ENCODE measurements at places on chromosomes 3 and 15.
A peak's percentile ranks its signal among the peaks of the same experiment; 100 is the strongest.

- DNase-seq = no peak
These were observed 231.7 kb upstream of the ARRDC4 start for GRCh38 chr15:97728791-97729190.

DNA sequence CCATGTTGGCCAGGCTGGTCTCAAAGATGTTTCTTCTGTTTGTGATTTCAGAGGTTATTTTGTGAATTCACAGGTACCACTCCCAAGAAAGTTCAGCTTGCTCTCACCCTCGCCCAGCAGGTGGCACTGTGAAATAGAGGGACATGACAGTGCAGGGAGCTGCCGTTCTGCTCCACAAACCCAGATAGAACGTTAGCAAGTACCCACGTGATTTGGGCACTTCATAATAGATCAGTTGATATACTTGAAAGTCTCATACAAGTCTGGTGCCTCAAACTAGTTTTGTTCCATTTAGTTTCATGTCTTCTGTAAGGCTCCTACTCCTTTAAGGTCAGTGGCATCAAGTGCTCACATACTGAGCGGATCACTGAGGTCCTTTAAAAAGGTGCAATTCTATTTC, 45.5 kb downstream of the FILIP1L start:
- peak; percentile 87 for DNase-seq

GRCh38 chr3:161644891-161645635, 148.5 kb downstream of the OTOL1 start:
- no peak for DNase-seq

DNA sequence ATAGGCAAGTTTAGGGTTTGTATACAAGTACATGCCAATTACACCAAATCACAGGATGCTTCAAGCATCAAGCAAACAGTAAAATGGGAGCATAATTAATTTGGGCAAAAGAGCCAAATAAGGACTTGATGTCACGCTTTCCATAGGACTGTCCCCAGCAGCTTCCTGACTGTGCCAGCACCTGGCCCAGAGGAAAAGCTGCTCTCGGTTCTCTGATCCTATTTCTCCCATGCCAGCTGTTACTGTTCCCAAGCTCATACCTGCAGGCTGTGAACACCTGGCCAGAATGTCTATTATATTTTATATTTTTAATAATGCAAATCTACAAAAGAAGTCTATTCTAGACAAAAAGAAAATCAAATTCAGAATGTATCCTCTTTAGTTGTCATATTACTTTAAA, 12.2 kb downstream of the ZXDC start:
- DNase-seq = no peak

DNA sequence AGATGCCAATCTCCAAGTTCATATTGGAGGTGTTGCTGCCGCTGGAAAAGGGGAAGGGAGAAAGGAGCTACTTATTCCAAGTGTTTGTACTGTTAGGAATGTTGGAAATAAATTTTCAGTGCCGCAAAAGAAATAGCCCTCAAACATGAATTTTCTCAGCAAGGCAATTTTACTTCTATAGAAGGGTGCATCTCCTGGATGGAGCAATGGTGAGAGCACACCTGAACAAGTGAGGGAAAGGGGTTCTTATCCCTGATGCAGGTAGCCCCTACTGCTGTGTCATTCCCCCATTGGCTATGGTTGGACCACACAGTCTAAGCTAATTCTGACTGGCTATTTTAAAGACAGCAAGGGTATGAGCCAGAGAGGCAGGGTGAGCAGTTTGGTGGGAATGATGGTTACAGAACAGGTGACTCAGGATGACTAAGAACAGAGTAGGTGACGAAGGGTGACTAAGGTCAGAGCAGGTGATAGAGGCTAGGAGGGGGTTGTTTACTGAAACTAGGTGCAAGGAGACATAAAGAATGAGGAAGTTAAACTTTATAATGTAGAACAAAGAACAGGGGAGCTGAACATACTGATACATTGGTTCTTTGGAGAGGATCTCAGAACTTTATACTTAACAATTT, 503.5 kb downstream of the EDEM1 start:
- DNase-seq = no peak

- DNase-seq = no peak
These were observed 622 bp upstream of the PLSCR1 start for GRCh38 chr3:146544929-146545528.

DNA sequence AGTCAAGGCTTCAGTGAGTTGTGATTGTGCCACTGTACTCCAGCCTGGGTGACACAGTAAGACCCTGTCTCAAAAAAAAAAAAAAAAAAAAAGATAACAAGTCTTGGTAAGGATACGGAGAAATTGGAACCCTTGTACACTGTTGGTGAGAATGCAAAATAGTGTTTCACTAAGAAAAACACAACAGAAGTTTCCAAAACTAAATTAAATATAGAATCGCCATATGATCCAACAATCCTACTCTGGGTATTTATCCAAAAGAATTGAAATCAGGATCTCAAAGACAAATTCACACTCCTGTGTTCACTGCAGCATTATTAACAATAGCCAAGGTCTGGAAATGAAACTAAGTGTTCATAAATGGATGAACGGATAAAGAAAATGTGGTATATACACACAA, 149.4 kb downstream of the ERC2 start:
- DNase-seq = no peak

GRCh38 chr3:46883054-46883829, 5.7 kb downstream of the PTH1R start:
- no peak for DNase-seq

DNA sequence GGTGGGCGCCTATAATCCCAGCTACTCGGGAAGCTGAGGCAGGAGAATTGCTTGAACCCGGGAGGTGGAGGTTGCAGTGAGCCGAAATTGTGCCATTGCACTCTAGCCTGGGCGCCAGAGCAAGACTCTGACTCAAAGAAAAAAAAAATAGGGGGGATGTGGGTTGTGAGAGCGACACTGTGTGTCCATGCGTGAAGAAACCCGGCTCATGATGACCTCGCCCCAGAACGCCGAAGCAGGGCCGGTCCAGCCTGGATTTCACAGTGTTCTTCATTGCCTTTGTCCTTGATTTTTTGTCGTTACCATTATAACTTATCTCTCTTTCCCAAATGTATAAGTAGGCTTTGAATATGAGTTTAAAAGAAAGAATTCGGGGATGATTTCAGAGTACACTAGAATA, 128.7 kb downstream of the PGPEP1L start:
- DNase-seq = peak; percentile 38

DNA sequence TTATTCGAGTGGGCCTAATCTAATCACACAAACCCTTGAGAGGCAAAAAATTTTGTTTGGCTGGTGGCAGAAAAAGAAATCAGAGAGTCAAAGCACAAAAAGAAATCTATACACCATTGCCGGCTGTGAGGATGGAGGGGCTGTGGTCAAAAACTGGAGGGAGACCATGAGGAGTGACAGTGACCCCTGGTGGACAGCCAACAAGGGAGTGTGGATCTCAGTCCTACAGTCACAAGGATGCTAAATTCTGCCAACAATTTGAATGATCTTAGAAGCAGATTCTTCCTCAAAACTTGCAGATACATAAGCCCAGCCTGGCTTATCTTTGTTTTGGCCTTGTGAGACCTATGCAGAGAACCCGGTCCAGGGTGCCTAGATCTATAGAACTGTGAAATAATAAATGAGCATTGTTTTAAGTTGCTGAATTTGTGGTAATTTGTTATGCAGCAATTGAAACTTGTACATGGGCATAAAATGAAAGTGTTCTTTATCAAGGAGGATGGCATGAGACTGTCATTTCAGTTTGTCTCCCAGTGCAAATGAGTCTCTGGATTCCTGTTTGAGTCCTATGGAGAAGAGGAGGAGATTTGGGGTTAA, 103.0 kb upstream of the ARHGEF26 start:
- peak; percentile 57 for DNase-seq

DNA sequence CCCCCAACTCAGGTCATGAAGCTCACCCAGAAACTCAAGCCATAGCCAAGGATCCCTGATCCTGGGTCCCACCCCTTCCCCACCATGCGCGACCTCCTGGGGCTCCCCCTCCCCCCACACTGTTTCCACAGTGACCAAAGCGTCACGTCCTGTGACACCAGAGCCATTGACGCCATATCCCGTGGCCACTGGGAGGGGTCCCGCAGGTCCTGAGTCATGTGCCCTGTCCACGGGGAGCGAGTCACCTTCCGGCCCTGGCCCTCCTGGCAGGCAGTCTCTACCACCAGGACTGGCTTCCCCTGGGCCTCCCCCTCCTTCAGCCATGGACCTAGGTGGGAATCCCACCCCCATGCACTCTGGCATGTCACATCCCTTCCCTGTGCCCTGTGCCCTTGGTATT, 15.6 kb downstream of the SEMA3F start:
- no peak for DNase-seq

DNA sequence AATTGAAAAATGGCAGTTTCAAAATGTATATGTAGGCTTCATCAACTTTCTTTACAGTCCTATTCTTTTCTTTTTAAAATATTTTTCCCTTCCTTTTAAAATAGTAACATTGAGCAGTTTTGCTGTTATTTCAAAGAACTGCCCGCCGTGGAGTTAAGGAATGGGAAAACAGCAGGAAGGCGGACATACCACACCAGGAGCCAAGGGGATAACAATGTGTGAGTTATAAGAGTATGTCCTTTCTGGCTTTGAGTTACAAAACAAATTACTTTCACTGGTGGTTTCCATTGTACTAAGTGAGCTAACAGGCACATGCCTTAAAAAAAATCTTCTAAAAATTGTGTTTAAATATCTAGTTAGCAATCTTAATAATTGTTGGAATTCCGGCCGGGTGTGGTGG, 37.4 kb upstream of the FBXL22 start:
- DNase-seq = no peak

DNA sequence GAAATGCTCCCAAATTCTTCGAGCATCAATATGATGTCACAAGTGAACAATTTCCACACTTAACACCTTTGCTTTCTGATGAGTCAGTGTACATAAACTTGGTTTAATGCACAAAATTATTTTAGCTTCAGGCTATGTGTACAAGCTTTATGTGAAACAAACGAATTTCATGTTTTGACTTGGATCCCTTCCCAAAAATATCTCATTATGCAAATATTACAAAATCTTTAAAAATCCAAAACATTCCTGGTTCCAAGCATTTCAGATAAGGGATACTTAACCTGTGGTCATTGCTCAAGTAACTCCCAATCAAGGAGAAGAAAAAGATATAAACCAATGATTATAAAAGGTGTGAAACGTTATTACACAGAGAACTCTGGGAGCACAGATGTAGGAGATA, 25.2 kb downstream of the RAB5A start:
- no peak for DNase-seq

DNA sequence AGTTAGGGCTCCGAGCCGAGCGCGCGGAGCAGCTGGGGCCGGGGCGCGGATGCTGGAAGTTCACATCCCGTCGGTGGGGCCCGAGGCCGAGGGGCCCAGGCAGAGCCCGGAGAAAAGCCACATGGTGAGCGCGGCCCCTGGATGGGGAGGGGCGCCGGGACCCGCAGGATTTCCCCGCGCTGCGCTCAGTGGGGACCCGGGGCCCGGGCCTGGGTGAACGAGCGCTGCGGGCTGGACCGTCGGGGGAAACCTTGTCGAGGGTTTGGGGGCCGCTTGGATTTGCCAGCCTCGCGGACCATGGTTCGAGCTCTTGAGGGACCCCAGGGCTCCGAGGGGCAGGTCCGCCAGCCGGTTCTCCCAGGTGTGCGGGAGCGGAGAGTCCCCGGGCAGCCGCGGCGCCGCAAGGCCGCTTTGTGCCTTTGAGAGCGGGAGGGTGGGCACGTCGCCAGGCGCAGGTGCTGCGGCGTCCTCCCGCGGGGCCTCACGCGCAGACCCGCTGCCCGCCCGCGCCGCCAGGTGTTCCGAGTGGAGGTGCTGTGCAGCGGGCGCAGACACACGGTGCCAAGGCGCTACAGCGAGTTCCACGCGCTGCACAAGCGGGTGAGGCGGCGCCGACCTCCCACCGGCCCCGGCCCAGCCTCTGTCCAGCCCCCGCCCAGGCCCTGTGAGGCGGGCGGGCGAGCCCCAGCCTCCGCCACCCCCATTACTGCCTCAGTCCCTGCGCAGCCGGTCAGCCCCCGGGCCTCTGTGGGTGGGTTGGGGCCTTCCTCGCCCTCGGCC, at the start of gene SNX22:
Gene SNX22, plus strand, starts transcription at position 5 of the 780 bp plus-strand sequence. Its CDS starts 45 bp downstream, at position 50.
- DNase-seq = peak; percentile 53

- no peak for DNase-seq
These were observed 30.3 kb downstream of the MYLK start for GRCh38 chr3:123853686-123854372.

- DNase-seq = no peak
These were observed 133.2 kb downstream of the ALDH1A2 start for GRCh38 chr15:57932348-57932747.

GRCh38 chr3:53238051-53238850, 17.6 kb downstream of the TKT start:
- no peak for DNase-seq

DNA sequence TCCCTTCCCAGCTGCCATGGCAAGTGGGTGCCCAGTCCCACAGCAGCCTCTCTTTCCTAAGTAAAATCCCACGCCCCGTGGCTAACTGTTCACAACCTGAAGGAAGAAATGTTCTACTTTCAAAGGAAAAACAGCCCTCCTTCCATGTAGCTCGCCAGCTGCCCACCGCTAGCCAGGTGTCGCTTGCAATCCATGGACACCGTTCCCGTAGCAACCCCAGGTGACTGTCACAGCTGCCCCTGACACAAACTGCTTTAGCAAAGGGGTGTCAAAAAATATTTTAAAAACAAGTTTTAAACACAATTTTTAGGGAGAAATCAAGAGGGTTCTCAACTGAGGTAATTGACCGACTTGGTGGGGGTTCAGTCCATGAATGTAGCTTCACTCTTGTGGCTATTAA, 21.0 kb upstream of the CGNL1 start:
- no peak for DNase-seq

GRCh38 chr15:29844290-29844903, 22.1 kb upstream of the TJP1 start:
- no peak for DNase-seq

DNA sequence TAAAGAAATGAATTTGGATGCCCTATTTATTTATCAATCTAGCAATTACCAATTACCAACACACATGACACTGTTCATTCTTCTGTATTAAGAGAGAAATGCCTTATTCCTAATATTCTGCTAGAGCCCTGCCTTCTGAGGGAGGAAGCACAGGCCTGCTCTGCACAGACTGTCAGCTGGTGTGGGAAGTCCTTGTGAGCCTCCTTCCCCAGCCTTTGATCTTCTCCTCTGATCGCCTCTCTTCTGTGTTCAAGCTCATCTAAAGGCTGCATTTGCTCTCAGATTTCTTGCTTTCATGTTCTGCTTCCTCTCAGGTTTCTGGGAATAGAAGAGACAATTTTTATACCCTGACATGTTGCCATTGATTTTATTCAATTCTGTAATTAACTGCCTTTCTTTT, 290.6 kb upstream of the UMPS start:
- no peak for DNase-seq

DNA sequence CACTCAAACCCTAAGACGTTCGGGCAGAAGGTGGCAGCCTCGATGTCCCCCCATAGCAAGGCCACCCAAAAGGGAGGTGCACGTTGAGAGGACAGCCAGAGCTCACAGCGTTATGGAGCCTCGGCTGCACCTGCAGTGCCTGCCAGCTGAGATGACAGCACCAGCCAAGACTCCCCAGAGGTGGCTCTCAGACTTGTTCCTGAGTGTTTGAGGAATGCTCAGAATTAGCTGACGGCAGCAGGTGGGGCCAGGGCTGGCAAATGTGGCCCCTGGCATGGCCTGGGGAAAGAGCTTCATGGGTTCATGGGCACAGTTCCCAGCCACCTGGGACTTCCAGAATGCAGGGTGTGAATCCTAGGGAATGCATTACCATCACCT, 177.8 kb downstream of the KLF13 start:
- no peak for DNase-seq

- peak; percentile 97 for DNase-seq
These were observed 27.2 kb downstream of the LRRC2 start for GRCh38 chr3:46538803-46539442.

GRCh38 chr15:40054605-40054854, 15.5 kb upstream of the SRP14 start:
- peak; percentile 67 for DNase-seq

- DNase-seq = no peak
These were observed 71.2 kb downstream of the FAM43A start for GRCh38 chr3:194756791-194757325.

Data from GM12865 (cell line).